Suprapubic skin (tissue), 4 donors: ENCODE measurements at places on chromosomes 13 and 19. TPM values are rescaled to one million over a fixed set of nuclear protein-coding genes. Genes with fewer than 3 reads are reported as not detected.

FXYD7 gene
- not detected for total RNA-seq

MIA gene
- total RNA-seq, result 9.5 TPM

LHFPL6 gene
- 21.0 TPM for total RNA-seq

PEX11G gene
- 2.9 TPM for total RNA-seq

DNA sequence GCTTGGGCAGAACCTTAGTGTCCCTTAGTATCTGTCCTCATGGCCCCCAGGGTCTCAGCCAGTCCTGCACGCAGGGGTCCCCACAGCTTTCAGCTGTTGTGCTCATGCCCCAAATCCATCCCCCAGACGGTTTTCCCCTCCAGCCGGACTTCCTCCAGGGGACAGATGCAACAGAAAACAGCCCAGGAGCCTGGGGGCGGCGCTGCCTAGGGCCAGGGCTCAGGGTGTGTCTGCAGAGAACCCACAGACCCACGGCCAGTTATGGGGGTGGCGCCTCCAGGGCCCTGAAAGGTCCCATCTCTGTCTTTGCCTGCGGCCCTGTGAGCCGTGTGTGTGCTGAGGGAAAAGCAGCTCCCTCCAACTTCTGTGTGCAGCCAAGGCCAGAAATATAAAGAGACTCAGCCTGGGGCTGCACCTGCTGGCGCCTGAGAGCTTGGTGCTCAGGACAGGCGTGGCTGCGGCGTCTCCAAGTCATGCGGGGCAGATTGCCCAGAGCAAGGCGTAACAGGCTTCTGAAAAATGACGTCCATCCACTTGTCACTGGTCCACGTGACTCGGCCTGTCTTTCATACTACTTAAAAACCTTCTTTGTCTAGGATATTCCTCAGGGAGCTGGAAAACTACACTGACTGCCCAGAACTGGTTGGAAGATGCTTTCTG lies 22.1 kb upstream of the F7 start:
- no peak for DNase-seq

DNA sequence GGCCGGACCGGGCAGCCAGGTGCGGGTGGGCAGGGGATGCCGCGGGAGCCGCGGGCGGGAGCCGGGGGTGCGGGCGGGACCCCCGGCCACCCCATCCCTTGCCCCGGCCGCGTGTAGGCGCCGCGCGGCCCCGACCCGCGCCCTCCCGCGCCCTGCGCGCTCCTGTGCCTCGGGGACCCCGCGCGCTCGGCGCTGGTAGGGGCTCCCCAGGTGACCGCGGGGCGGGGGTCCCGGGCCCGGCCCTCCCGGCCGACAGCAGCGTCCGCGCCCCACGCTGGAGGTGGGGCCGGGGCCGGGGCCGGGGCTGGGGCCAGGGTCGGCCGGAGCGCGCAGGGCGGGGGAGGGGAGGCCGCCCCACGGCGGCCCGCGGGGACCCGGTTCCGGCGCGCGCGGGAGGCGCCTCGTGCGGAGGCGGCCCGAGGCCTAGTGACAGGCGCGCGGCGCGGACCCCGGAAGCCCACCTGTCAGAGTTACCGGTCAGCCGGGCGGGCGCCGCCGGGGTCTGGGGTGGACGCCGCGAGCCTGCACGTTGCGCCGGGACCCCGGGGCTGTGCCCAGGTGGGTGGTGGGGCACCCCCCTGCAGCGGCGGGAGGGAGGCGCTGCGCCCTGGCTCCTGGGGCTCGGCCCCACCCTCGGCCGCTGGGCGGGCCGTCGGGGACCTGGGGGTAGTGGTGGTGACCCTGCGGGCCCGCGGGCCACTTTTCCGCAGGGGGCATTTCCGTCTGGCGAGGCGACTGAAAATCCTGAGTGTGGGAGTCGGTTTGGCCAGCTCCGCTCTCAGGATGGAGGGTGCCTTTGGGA lies 518 bp downstream of the TFDP1 start:
- peak; percentile 46 for DNase-seq

GRCh38 chr19:5470264-5470671 lies 15.1 kb downstream of the ZNRF4 start:
- DNase-seq, result no peak

DNA sequence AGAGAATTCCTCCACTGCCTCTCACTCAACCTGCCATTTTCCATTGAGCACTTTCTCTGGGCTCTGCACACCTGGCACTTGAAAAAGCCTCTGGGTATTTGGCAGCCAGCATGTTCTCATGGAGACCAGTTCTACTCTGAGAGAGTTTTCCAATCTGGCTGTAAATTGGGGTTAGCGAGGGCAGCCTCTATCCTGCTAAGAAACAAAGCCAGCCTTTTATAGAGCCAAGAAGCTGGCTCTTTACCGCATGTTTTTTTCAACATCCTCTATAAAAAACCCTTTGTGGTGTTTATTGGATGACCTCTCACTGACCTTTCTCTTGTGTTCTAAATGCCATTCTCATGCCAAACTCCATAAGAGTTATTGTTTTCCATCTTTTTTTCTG lies 52.6 kb upstream of the RCBTB2 start:
- DNase-seq, result no peak

GRCh38 chr19:39590265-39590664 lies 12.1 kb upstream of the LGALS13 start:
- DNase-seq, result no peak

DNA sequence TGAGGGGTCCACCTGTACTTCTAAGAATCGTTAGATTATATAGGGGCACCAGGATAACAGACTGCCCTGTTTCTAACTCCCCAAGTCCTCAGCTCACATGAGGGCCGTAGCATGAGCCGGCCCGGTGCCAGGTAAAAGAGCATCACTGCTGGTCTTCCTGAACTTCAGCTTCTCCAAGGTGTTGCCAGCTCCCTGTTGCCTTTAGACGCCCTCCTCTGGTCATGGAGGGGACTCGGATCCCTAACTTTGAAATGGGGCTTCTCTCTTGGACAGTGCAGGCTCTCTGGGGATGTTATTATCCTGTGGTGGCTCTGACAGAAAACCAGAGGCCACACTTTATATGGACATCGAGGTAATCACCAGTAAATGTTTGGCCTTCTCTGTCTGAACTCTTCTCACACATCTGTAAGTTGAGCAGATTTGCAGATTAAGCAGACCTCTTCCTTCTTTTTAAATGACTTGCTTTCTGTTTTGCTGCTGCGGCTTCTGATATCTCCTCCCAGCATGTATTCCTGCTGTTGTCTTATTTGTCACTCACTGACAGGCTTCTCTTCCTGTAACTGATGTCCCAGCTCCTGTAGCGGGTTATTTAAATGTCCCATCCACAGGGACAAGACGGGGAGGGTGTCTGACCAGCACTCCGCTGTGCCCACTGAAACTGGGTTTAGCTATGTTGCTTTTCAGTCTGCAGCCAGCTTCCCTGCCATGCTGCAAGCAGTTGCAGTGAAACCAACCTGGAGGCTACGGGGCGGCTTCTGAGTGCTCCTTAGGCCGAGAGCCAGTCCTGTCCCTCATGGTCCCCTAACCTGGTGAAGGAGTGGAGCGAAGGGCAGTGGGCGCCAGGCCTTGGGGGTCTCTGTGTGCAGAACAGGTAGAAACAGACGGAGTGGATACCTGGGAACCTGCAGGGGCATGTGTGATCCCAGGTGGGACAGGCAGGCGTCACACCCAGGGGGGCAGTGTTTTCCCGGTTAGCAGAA lies 39.2 kb downstream of the TSSK6 start:
- peak; percentile 64 for DNase-seq

DNA sequence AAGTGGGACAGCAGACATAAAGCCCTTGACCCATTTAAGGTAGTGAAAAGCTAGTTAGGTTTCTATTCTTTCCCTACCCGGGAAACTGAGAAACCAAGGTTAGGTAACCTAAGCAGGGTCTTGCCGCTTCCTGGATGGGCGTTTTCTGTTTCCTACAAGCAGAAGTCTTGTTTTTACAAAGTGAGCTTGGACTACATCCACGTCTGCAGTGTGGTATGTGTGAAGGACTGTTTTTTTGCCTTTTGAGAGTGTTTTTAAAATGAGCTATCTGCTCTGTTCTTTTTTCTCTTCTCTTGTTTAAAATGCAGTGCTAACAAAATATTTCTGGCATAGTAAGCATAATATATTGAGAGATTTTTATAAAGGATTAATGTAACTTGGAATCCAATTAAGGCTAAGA lies 49.4 kb downstream of the GPR12 start:
- DNase-seq, result no peak

GRCh38 chr19:373391-374182 lies 29.0 kb upstream of the MIER2 start:
- no peak for DNase-seq

DNA sequence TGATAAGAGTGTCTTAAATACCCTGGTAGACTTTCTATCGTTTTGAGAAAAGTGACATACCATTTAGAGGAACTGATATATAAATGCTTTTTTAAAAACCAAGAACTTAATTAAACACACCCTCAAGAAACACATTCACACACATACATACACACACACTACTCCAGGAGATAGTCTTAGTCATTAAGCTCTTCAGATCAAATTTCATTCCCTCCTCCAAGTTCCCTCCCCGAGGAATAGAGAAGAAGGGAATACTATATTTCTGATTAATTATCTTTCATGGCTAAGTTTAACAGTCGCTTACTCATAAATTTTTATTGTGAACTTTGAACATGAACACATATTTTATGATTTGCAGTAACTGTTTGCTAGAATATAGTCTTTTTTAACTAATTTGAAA lies 1109.5 kb downstream of the SLITRK1 start:
- DNase-seq, result no peak

- no peak for DNase-seq
These were observed 35.4 kb downstream of the PCCA start for GRCh38 chr13:100124265-100124664.

DNA sequence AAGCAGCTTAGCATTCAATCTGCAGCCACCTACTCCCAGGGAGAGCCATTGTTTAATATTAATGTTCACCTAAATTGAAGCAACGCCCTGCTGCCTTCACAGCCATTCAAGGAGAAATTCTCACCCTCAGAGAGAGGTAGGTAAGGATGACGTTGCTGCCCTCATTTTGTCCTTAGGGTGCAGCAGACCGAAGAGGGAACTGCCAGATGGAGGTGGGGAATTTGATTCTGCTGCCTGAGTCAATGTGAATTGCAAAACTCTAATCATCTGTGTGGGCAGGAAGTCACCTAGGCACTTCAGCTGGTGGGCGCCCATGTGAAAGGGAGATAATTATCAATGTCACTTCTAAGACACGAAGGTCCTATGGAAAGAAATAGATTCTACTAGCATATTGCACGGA lies 503.4 kb downstream of the TBC1D4 start:
- DNase-seq, result no peak
